NCI-H2171 (cell line): ENCODE measurements at places on chromosomes 2 and 18.
A peak's percentile ranks its signal among the peaks of the same experiment; 100 is the strongest.

GRCh38 chr18:62081248-62081647 is 105.6 kb downstream of the PIGN start:
- DNase-seq: no peak

DNA sequence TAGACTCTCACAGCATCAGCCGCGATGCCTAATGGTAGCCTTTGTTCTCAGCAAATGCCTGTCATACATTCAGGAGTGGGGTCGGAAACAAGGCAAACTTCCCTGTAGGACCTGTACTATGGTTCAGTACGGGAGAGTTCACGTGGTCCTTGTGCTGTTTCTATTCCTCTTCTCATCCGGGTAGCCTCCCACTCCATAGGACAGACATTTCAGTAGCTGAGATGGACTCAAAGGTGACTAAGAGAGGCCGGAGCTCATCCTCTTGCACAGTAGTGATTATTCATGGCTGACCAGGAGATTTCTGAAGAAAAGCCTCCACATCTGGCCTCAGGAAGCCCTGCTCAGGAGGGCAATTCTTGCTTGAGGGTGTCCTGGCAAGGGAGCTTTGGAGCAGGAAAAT is 117.8 kb upstream of the SPRED2 start:
- DNase-seq: no peak

GRCh38 chr2:66447677-66448076 is 12.8 kb downstream of the MEIS1 start:
- no peak for DNase-seq

DNA sequence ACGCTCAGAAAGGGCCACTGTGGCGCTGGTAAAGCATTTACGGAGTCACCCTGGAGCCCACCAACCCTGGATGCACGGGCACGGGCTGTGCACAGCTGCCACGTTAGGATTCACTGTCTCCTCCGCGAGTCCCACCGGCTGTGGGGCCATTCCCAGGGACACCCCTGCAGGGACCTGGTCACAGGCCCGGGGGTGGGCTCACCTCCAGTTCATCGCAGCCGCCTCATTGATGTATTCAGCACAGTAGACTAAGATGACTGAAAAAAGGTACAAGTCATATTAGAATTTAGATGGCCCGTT is 4.7 kb downstream of the TMEM18 start:
- DNase-seq: no peak

- no peak for DNase-seq
Measured at GRCh38 chr2:191500884-191501560, 176.9 kb upstream of the NABP1 start.

- no peak for DNase-seq
Measured at GRCh38 chr18:7982216-7982615, 415.1 kb downstream of the PTPRM start.

DNA sequence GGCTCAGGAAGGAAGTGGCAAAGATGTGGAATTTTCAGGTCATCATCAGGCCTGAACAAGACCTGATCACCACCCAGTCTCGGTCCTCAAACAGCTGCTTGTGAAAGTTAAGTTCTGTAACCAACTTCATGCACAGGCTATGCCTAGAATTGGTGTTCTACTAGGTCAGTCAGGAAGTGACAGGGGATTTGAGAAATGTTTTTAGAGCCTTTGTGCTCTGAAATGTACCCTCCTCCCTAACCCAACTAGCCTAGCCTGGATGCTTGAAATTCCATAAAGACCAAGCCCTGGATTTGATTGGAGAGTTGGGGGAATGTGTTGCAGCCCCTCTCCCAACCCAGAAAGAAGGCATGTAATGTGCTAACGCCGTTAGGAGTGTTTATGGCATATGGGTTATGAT is 63.3 kb downstream of the TGOLN2 start:
- no peak for DNase-seq

DNA sequence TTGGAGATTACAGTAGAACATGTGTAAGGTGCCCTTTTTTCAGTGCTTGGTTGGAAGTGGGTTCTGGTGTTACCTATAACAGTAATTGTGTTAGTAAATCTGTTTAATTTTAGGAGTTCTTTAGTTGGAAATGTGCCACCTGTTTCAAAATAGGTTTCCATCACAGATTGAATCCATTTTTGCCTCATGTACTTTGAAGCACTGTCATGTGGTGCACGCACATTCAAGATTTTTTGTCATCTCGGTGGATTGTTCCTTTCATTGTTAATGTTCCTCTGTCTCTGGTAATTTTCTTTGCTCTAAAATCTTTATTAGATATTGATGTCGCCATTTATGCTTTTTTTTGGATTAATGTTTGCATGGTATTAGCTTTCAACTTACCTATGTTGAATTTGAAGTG is 1.3 kb downstream of the ATP9B start:
- no peak for DNase-seq

DNA sequence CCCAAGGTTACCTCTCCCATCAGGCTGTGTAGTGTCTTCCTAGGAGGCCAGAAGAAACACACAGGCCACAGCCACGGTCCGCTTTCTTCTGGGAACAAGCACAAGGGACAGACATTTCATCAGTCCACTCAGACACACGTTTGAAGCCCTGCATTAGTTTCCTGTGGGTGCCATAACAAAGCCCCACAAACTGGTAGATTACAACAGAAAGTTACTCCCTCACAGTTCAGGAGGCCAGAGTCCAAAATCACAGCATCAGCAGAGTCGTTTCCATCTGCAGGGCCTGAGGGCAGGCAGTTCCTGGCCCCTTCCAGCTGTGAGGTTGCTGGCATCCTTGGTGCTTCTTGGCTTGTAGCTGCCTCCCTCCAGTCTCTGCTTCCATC is 8.8 kb upstream of the PRLH start:
- no peak for DNase-seq

DNA sequence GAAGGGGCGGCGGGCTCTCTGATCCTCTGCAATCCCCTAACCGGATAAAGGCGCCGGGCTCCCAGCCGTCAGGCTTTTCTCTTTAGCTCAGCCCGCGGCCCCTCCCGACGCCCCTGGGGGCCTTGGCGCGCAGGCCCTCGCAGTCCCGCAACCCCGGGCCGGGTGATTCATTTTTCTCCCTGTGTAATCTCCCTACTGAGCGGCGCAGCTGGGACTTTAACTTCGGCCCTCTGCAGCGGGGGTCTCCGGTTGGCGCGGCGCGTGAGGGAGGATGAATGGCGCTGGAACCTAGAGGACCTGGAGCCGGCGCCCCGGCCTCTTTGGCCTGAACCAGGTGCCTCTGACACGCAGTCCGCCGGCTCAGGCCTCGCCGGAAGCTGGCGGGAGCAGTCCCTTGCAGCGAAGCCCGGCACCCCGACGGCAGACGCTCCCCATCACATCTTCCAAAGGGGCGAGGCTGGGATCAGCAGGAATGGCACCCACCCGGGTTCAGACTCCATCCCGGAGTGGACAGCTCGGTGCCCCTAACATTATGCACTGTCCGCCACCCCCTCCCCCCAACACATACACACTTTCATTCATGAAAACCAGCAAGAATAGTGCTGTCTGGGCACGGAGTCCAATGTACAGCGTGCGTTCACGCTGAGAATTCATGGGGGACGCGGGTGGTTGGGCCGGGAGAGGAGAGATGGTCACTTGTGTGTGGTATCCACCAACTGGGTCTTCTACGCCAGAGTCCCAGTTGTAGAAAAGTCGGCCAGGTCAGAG is 1.2 kb downstream of the CNGA3 start:
- DNase-seq: no peak

GRCh38 chr2:2704428-2705090 is 373.5 kb upstream of the MYT1L start:
- no peak for DNase-seq

DNA sequence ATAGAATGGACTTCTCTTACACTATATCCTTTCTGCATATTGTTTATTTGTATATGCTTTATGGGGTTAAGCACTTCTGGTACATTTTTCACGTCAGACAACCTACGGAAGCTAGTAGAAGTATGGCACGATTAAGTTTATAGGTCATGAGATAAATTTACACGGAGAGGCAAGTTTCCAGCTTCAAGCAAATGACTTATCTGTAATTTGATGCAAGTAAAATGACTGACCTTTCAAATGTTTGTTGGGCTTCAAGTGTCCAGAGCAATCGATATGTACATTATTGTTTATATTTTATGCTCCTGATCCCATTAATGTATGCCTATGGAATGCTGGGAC is 97.5 kb upstream of the EFEMP1 start:
- DNase-seq: no peak

GRCh38 chr18:13548966-13549879 is 177.1 kb downstream of the FAM210A start:
- DNase-seq: no peak

- DNase-seq: no peak
Measured at GRCh38 chr18:3715231-3716080, 265.5 kb downstream of the TGIF1 start.

- no peak for DNase-seq
Measured at GRCh38 chr2:201704536-201704935, 6.1 kb upstream of the MPP4 start.

GRCh38 chr18:70693246-70693645 is 404.4 kb downstream of the SOCS6 start:
- DNase-seq: peak; percentile 22

- DNase-seq: no peak
Measured at GRCh38 chr18:3269241-3269913, 7.4 kb downstream of the MYL12B start.

- no peak for DNase-seq
Measured at GRCh38 chr2:100852999-100853908, 33.3 kb downstream of the NPAS2 start.

- DNase-seq: no peak
Measured at GRCh38 chr2:7660816-7661215, 743.6 kb downstream of the RNF144A start.

- no peak for DNase-seq
Measured at GRCh38 chr2:24878341-24878740, 41.7 kb downstream of the ADCY3 start.

DNA sequence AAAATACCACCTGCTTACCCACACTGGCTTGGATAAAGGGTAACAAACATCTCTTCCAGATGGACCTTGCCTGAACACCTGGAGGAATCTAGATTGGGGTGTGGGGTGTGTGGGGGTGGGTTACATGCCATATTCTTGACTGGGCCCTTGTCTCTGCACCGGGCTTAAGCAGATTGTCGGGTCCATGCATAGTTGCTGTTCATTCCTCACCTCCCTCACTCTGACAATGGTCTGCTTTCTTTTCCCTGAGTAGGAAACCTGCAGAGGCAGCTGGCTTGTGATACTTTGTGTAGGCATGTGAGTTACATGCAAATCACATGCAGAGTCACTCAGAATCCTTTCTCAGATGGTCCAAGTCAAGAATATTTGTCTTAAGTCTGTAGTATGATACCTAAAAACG is 112.8 kb upstream of the GLS start:
- DNase-seq: no peak

DNA sequence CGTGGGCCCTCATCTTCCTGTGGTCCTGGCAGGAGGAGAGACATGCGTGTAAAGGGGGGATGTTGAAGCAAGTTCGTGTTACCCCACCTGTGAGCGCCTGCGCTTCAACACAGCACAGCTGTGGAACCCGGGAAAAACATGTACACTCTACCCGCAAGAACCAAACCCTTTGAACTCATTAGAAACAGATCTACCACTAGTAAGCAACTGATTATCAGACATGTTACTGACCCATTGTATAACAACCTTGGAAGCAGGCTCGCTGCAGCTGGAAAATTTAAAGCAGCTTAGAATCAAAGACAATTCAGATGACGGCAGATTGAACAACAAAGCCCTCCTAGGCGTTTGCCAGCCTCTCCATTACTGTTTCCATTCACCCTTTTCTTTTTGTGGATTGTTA is 771.7 kb upstream of the SALL3 start:
- no peak for DNase-seq

GRCh38 chr2:226788881-226789490 is 10.6 kb downstream of the IRS1 start:
- DNase-seq: no peak

- no peak for DNase-seq
Measured at GRCh38 chr2:59206361-59206760, 965.2 kb upstream of the FANCL start.

- no peak for DNase-seq
Measured at GRCh38 chr2:225472161-225472560, 72.7 kb downstream of the NYAP2 start.

DNA sequence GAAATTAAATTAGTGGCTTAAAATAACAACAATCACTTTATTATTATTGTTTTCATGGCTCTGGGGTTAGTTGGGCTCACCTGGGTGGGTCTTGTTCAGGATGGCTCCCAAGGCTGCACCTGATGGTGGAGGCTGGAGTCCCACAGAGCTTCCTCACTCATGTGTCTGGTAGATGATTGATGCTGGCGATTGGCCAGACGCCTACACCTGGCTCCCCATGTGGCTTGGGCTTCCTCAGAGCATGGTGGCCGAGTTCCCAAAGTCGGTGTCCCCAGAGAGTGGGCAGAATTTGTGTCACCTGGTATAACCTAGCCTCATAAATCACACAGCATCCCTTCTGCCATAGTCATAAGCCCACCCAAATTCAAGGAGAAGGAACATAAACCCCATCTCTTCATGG is 18.2 kb downstream of the DBI start:
- DNase-seq: peak; percentile 85

DNA sequence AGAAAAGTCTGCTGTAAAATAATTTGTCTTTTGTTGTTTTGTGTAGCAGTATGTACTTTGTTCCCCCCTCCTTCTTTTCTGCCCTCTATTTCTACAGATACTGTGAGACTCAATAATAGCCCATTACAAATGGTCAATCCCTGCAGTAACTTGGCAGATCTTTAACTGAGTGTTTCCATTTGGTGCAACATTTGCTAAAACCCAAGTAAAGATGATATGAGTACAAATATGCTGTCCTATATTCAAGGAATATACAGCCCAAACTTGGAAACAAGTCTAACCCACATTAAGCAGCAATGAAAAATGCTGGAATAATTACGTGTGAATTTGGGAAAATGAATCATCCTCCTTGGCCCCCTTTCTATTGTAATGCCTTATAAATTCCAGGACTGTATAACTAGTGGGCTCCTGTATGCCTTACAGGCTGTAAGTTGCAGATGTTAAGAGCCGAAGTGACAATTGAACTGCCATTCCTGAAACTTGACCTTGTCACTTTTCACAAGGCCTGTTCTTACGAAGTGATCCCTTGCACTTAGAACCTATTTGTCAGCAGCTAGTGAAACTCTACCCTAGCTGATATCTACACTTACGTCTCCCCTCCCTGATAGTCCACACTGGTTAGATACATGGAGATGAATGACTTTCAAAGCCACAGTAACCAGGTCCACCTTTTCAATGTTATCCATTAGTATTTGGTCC is 104.9 kb downstream of the IRS1 start:
- DNase-seq: no peak

GRCh38 chr2:138244501-138244925 is 257.1 kb upstream of the SPOPL start:
- DNase-seq: no peak

GRCh38 chr2:172333235-172333977 is 94.0 kb upstream of the ITGA6 start:
- DNase-seq: no peak

DNA sequence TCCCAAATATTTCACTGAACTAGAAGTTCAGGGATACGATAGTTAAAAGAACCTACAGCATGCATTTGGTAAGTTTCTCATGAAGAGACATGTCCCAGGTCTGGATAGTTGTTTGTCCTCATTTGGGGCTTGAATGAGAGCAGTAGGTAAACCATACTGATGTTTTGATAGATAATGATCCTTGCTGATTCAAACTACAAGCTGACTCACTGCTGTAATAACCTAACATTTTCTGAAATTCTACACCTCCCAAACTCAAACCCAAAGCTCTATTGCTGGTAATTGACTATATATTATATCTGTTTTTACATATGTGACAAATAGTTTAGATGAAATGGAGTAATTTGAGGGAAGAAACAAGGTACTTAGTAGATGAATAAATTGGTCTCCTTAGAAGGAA is 154.1 kb upstream of the BOD1L2 start:
- no peak for DNase-seq

- no peak for DNase-seq
Measured at GRCh38 chr2:57452634-57453033, 594.0 kb upstream of the VRK2 start.

GRCh38 chr2:124080281-124081153 is 55.4 kb downstream of the CNTNAP5 start:
- DNase-seq: no peak
